Activated CD4-positive, CD25-positive, alpha-beta regulatory T cell treated with anti-CD3 and anti-CD28 coated beads, Interleukin-2, amount 50 U/mL, for 72 hours (primary cell): ENCODE measurements at places on chromosomes 2 and 18.

- no peak for DNase-seq
Observed at GRCh38 chr18:2843146-2843545, 3.7 kb upstream of the EMILIN2 start.

DNA sequence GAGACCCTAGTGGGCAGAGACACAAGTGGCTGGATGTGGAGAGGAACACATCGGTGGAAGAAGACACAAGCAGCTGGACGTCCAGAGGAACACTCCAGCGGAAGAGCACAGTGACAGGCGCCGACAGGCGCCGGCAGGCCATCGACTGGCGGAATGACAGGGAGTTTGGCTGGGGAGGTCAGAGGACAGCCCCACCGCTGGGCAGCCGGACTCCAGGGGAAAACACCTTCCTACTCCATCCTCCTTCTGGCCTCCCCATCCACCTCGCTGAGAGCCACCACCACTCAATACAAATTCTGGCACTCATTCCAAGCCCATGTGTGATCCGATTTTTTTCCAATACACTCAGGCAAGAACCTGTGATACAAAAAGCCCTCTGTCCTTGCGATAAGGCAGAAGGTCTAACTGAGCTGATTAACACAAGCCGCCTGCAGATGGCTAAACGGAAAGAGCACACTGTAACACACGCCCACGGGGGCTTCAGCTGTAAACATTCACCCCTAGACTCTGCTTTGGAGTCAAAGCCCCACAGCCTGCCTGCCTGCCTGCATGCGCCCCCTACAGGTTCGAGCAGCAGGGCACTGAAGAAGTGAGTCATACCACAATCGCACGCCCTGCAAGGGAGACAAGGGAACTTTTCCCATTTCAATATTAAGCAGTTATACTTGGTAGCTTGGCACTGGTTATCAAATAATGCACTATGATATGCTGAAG is 50.2 kb upstream of the LRP1B start:
- DNase-seq = no peak

DNA sequence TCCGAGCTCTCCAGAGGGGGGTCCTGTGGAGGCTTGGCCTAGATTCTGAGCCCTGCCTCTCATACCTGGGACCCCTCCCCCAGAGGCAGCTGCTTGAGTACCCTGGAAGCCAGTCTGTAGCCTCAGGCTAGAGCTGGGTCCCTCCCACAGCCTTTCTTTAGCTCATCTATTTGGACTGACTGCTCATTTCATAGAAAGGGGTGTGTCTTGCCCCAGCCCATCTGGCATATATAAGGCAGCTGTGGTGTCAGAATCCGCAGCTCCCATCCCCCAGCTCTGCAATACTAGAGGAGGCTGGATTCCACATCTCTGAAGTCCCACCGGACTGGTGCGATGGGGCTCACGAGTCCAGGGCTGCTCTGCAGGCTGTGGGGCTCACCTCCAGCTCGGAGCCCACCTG is 26.1 kb downstream of the MPHOSPH10 start:
- DNase-seq = no peak

DNA sequence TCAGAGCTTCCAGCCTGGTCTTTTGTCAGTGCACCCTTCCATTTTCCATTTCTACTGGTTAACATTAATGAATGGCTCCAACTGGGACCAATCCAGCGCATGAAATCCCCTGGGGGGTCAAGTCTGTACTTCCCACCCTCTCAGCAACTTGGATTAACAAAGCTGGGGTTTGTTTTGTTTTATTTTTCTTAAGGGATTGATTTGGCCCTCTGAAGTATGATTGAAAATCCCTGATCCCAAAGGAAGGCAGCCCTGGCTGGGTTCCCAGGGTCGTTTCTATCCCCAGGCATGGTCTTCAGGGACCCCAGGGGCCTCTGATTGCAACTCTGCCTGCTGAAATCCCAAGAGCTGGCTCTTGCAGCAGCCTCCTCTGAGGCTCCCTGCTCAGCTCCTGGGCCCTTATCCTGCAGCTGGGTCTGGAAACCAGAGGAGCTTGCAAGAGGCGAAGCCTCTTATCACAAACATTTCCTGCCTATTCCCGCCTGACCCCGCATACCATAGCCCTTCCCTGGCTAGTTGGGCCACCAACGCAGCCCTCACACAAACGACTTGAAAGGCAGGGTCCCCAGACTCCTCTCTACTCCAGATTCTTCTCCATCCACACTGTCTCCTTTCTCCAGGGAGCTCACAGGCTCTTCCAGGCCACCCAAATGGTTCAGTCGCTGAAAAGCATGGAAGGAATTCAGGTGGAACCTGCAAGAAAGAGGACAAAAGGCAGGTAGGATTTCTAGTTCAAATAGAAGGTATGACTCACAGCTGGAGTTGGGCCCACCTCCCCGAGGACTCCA is 109.7 kb upstream of the PKDCC start:
- no peak for DNase-seq

- no peak for DNase-seq
Observed at GRCh38 chr2:199160081-199160480, 297.7 kb downstream of the SATB2 start.

GRCh38 chr18:58049000-58049688 is 5.1 kb downstream of the NEDD4L start:
- no peak for DNase-seq

GRCh38 chr2:101474731-101475384 is at the start of gene RFX8:
Gene RFX8 (minus strand): TSS chr2:101475112. CDS start chr2:101466848, 8,264 bp downstream.
- peak; percentile 44 for DNase-seq

GRCh38 chr18:58263055-58263957 is 219.3 kb downstream of the NEDD4L start:
- no peak for DNase-seq

GRCh38 chr2:213252206-213252605 is 32.1 kb upstream of the SPAG16 start:
- DNase-seq = no peak

- no peak for DNase-seq
Observed at GRCh38 chr2:75605770-75606529, 40.6 kb upstream of the MRPL19 start.

DNA sequence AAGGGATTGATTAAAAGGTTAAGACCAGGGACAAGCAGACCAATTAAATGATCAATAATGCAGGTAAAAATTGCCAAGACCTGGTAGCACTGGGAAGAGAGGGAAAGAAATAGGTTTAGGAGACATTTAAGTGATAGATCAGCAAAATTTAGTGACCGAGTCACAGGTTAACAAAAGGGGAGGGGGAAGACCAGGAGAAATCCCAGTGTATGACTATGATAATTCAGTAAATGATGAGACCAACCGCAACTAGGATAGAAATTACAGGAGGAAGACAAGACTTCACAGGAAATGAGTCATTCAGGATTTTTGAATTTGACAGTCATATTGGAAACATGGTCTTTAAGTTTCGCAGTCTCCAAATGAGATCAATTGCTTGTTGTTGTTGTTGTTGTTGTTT is 62.9 kb downstream of the COBLL1 start:
- DNase-seq = no peak
